Stimulated activated CD8-positive, alpha-beta memory T cell treated with anti-CD3 and anti-CD28 coated beads, Interleukin-15, amount 100 ng/mL, for 24 hours (primary cell): ENCODE measurements at places on chromosomes 5 and 9.

GRCh38 chr9:133687856-133688761 is 50.0 kb downstream of the SARDH start:
- no peak for DNase-seq

DNA sequence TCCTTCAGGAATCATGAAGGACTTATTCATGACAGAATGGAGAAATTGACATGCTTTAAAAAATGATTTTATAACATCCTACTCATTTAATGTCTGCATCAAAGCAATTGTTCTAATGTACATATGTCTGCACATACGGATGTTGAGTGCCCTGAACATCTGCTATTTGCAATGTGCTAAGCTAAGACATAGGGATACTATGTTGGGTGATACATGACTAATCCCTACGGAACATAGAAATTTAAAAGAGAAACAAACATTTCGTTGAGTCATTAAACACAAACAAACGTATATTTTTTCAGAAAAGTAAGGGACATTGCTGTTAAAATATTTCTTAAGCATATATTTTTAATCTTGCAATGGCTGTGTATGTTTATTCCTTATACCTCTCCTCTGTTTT is 686.5 kb upstream of the ADAMTS16 start:
- no peak for DNase-seq

DNA sequence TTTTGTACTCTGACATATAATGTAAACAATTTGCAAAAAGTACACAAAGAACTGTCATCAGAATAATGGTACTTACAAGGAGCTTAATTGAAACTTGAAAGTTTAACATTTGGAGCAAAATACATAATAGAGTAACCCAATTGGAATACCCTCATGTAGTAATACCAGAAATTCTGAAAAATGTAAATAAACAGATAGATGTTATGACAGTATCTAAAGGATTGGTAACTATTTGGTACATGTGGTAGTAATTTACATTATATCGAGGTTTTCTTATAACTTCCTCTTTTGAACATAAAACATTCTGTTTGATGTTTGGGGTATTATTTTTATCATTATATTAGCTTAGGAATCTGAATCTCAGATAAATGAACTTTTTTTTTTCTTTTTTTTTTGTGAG is 211.7 kb upstream of the ELL2 start:
- no peak for DNase-seq

GRCh38 chr9:134189470-134190231 is 25.3 kb upstream of the RNU6ATAC start:
- no peak for DNase-seq

DNA sequence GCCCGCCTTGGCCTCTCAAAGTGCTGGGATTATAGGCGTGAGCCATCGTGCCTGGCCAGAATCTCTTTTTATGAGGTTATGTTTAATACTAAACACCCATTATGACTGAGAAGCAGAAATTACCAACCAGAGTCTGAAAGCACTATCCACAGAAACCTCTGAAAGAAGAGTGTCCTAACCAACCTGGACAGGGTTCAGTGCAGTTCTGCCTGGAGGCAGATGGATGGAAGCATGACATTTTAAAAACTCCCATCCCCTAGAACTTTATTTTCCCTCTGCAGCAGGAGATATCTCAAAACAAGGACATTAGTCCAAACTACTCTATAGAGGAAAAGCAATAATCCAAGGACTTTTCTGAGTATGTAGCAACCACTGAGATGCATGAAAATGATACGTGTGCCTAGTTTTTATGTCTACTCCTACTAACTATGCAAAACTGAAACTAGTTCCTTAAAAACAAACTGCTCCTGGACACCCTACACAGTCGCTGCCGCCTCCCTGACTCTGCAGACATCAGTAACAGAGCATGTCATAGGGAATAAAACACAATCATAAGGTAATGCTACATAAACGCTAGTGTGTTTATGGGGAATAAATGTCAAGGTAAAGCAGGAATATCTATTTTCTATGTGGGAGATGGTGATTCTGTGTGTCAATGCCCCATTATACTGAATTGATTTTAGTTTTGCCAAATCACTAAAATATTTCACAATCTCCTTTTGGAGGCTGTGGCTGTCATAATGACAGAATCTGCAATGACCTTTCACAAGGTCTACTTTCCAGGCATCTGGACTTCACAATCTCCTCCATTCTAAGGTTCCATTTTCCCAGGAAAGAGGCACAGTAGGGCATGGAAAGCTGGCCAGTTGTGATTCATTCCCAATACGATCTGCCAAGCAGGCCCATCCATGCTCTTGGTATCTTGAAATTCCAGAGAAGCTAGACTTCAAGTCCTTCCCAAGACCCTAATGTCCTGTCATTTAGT is 122.8 kb downstream of the SIL1 start:
- DNase-seq: no peak

DNA sequence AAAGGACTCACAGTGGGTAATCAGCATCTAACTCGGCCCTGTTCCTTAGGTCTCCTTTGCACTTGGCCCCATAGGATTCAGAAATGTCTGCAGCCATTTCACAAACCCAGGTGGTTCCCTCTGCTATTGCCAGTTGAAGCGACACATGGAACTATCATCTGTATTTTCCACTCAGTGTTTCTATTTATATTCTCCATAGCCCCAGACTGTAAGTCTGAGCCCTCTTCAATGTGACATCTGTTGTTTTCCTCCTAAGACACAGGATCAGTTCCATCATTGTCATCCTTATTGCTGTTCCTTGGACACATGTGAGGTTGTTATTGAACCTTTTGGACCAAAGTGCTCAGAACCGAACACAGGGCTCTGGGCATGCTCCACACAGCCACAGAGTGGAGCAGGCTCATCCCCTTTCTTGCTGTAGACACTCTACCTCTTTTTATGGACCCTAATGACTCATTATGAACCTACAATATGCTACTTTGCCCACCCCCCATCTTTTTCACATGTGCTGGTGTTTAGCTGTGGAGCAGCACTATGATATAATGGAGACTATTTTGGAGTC is 36.4 kb downstream of the GARNL3 start:
- DNase-seq: no peak

- DNase-seq: no peak
Observed at GRCh38 chr9:133333011-133333410, 3.0 kb downstream of the SURF6 start.

- DNase-seq: no peak
Observed at GRCh38 chr9:112777914-112778313, 27.4 kb downstream of the SNX30 start.

DNA sequence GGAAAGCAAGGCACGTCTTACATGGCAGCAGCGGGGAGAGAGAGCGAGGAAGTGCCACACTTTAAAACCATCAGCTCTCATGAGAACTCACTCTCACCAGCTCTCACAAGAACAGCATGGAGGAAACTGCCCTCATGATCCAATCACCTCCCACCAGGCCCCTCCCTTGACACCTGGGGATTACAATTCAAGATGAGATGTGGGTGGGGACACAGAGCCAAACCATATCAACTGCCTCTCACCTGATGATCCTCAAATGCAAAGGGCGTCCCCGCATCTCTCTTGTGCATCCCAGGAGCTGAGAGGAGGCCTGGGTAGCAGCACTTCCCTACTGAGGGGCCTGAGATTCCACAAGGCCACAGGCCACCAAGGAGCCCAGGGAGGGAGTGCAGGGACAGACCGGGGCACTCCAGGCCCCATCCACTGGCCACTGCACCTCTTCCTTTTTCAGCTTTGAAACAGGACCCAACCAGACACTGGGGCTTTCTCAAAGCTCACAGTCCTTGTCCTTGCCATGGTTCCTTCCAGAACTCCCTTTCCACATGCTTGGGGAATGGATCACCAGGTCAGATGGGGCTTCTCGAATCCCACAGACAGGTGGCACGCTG is 54.5 kb upstream of the IL17B start:
- DNase-seq: no peak

DNA sequence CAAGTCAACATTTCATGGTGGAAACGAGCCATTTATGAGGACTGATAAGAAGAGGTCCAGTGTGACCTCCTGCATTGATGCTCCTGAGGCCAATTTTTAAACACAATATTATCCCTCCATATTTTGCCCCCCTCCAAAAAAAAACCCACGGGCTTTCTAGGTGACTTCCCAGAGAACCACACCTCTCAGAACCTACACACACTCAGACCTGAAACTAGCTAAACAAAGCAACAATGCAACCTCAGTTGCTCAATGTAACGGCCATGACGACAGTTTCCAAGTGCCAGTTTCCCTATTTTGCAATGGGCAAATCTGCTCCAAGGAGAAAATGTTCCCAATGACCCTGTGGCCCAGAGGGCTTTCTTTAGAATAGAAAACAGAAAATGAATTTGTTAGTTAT is 3.5 kb downstream of the NRG2 start:
- no peak for DNase-seq

DNA sequence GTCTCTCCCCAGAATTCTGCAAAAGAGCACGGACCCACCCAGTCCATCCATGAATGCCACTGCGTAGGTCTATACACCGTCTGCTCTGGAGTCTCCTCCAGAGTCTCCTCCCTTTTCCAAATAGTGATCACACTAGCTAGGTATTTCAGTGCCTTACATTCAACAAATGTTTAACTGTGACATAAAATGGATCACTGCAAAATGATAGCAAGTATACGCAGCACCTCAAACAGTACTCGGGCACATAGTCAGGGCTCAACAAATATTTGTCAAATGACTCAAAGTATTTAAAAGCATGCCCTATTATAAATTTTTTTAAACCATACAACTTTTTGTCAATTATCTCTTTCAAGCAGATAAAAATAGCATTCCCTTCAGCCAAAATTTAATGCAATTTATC is 60.5 kb downstream of the TLE1 start:
- DNase-seq: no peak

- DNase-seq: no peak
Observed at GRCh38 chr5:78758169-78758839, 109.7 kb upstream of the LHFPL2 start.

DNA sequence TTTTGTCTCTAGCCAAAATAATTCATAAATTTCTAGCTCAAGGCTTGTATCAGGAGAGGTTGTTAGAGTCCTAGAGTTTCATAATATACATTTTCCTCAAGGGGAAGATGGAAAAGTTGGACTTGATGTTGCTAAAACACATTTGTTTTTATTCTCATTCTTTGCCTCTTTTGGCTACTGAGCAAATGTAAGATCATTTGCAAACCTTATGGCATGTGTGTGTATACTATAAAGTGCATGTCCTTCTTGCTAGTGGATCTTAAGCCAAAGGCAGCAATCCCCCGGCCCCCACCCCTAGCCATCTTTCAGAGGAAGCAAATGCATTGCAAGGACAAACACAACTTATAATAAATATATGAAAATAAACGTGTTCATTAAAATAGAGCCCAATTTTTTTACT is 43.0 kb downstream of the ADAMTSL1 start:
- DNase-seq: no peak

DNA sequence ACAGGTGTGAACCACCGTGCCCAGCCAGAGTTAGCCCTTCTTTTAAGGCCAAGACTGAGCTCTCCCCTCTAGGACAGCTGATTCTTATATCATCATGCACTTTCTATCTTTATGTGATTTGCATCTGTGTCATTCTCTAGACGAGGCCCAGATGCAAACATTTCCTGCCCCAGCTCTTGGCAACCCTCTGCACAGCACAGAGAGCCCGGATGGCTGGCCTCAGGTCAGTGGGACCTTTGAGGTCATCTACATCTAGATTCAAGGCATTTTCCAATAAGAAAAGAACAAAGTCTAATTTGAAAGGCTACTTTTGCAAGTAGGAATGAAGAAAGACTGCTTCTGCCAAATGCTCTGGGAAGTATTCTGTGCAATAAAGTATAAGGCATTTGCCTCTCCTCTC is 109.0 kb upstream of the DAB2 start:
- DNase-seq: no peak

GRCh38 chr9:91119142-91119541 is 242.6 kb downstream of the AUH start:
- DNase-seq: no peak

DNA sequence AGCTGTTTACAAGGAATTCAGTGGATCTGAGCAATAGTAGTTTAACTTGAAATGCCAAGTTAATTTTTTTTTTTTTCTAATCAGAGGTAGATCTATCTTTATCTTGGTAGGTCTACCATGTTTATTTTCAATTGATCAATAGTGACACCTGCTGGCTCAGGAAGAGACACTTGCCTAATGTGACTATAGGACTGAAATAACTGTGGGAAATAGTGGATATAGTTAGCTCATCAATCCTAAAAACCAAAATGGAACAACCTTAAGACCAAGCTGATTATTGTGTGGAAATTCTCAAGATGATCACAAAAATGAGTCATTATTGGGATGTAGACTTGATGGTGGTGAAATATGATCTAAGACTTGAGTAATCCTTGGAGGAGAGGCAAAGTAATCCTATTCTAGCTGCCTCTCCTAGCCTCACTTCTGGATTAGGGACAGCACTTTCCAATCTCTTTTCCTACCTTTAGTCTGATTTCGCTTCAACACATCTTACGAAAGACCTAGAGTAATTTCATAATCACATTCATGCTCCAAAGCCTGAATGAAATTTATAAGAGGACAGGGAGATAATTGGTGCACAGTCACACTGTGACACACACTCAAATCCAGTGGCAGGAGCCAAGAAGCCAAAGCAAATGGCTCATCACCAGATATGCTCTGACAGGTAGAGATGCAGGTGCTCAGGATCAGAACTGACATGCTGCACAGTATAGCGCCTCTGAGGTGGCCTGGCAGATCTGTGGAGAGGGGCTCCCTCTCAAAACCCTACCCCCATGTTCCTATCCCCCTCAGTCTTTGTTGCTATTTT is 156.3 kb downstream of the HMHB1 start:
- DNase-seq: no peak

GRCh38 chr5:136811551-136811950 is 446.2 kb upstream of the TRPC7 start:
- no peak for DNase-seq

DNA sequence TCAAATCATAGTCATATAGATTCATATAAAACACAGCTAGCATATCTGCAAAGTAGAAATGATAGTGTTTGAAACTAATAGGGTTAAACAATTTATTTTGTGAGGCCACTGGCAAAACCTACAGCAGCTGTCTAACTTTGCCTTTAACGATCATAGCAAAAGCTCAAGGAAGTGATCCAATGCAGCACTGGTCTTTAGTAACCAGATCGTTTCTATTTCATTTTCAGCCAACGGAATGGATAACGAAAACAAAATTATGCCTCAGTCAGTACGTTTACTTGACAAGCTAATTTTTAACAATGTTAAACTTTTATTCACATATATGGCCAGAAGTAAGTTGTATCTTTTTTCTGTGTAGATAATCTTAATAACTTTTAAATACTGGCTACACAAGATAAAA is 17.7 kb downstream of the MLLT3 start:
- no peak for DNase-seq

GRCh38 chr9:133429641-133430161 is 7.5 kb downstream of the ADAMTS13 start:
- DNase-seq: no peak

- no peak for DNase-seq
Observed at GRCh38 chr5:142281966-142282365, 42.9 kb downstream of the SPRY4 start.

- DNase-seq: no peak
Observed at GRCh38 chr9:131657037-131657377, 82.9 kb downstream of the RAPGEF1 start.
